ENCODE measurements at places on chromosomes 7 and 10.

DNA sequence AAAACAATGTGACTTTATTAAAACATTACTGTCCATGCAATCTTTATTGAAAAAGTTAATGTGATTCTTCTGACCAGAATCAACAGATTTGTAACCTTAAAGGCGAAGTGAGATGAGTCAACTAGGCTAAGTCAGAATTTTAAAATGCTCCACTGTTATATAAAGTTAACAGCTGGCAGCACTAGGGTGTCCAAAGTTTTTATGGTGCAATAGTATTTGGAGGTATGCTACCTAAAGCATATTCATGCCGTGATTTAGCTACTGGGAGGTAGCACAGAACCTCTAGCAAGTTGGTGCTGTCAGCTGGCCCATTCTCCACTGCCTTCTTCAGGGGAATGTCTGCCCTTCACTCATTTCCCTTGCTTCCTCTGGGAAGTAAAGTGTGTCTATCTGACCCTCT, 126.7 kb downstream of the RAPGEF5 start:
- DNase-seq, result no peak

DNA sequence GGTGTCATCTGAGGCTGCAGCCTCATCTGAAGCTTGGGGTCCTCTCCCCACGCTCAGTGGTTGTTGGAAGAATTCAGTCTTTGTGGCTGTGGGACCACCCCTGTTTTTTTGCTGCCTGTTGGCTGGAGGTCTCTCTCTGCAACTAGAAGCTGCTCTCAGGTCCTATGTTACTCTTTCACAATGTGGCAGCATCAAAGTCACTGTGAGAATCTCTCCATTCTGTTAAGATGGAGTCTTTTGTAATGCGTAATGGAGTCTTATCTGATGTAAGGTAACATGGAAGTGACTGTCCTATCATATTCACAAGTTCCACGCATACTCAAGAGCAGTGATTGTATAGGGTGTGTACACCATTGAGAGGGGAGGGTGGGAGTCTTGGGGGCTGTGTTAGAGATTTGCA, 24.9 kb downstream of the TSPAN13 start:
- DNase-seq, result no peak

GRCh38 chr7:20350996-20351692, 20.4 kb downstream of the ITGB8 start:
- no peak for DNase-seq

DNA sequence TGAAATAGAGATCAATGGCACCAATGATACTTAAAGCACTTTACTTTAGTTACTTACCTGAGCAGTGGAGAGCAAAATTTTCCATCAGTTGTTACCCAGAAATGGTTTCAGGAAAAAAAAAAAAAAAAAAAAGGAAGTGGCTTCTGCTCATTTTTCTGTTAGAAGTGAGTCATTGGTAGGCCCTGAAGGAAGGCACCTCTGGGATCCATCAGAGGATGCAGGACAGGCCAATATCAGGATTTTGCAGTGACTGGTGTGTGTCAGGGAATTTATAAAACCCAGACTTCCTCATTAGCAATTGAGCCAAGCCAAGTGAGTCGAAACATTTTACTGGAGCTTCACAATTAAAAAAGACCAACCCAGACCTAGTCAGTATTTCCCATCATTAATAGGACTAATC, 2.3 kb upstream of the SMIM30 start:
- no peak for DNase-seq

- no peak for DNase-seq
Observed at GRCh38 chr7:12477620-12478019, 74.0 kb upstream of the VWDE start.

DNA sequence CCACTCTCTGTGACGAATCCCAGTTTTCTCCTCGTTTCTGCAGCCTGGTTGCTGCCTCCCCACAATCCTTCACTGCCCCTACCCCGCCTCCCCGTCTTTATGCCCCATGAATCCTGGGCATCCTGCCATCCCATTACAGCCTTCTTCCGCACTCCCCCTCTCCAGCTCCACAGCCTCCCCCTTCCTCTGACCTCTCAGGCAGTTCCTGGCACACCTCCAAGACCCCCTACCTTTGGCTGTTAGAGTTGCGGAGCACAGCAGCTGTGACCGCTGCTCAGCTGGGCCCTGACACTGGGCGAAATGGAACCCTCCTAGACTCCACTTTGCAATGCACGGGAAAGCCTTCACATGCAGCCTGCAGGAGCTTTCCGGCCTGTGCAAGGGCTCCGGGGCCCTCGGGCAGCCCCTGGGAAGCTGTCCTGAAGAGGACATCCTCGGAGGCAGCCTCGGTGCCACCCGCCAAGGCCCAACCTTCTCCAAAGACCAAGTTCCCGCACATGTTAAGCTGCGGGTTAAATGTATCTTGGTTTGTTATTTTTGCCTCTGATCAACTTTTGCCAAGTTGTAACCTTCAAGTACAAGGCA, 400.7 kb upstream of the MKI67 start:
- DNase-seq, result no peak

- DNase-seq, result no peak
Observed at GRCh38 chr10:71528371-71529206, 131.9 kb downstream of the CDH23 start.

DNA sequence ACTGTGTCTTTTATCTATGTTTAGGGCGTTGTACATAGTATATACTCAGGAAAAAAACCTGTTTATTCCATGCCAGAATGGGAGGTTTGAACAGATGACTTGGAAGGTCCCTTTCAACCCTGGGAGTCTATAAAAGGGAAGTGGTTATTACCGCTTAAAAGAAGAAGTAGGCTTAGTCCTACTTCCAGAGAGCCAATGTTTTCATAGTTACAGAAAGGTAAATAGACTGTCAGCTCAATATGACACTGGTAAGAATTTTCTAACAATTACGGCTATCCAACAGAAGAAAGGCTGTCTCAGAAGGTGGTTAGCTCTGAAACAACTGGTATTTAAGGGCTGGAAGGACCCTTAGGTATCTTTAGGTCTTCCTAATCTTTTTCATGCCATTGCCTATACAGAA, 1.1 kb upstream of the TFAM start:
- DNase-seq, result peak; percentile 14

- no peak for DNase-seq
Observed at GRCh38 chr7:135960709-135961451, 16.3 kb downstream of the MTPN start.

- no peak for DNase-seq
Observed at GRCh38 chr10:17912754-17913153, 39.0 kb upstream of the SLC39A12 start.

- no peak for DNase-seq
Observed at GRCh38 chr7:122059542-122059941, 84.5 kb downstream of the AASS start.

- DNase-seq, result no peak
Observed at GRCh38 chr10:56068473-56069263, 292.4 kb downstream of the ZWINT start.

DNA sequence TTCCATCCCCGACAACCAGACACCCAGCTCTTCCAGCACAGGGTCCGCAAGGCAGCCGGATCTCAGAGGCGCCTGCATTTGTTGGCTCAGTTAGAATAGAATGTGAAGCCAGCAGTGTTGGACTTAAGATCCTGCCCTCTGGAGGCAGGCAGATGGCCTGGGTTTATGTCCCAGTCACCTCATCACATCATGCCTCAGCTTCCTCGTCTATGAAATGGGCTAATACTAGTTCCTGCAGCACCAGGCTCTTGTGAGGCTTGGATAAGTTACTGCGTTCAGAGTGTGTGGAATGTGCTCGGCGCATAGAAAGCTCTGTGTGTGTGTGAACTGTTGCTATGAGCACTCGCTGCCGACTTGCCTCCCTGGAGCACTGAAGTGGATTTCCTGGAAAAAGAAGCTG, 202.5 kb upstream of the GPR26 start:
- no peak for DNase-seq

DNA sequence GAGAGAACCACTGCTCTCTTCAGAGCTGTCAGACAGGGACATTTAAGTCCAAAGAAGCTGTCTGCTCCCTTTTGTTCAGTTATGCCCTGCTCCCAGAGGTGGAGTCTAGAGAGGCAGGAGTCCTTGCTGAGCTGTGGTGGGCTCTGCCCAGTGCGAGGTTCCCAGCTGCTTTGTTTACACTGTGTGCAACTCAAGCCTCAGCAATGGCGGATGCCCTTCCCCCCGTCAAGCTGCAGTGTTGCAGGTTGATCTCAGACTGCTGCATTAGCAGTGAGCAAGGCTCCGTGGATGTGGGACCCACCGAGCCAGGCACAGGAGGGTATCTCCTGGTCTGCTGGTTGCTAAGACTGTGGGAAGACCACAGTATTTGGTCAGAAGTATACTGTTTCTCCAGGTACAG, 438.9 kb downstream of the ARL4A start:
- DNase-seq, result no peak

- DNase-seq, result no peak
Observed at GRCh38 chr10:89001024-89001728, 10.6 kb downstream of the FAS start.

DNA sequence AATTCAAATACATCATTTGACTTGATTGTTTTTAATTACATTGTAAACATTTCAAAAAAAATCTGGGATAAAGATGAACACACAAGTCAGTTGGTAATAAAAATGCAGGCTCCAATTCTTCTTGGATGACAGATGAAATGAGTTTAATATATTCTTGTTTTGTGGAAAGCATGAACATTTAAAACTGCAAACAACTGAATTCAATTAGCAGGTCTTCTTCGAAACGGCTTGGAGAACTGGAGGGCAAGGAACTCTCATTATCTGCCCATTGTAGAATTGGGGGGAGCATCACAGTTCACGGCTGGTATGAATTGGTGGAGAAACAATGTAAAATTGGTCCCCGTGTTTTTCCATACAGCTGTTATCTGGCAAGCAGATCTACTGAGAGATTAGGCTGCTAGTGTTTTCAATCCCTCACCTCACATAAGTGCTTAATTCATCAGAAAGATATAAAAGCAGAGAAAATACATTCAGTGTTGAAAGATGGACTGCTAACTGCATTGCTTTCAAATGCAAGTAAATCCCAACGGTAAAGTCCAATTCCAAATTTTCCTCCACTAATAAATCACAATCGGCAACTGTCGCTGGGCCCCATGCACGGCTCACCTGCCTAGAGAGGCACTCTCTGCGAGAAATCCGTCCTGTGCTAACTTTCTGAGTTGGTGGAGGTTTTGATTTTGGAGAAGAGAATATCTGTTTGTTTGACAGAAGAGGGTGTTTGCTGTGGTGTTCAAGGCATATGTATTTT, 199.5 kb downstream of the ZNF438 start:
- no peak for DNase-seq

GRCh38 chr7:77330169-77330882, 85.8 kb downstream of the GSAP start:
- DNase-seq, result no peak

DNA sequence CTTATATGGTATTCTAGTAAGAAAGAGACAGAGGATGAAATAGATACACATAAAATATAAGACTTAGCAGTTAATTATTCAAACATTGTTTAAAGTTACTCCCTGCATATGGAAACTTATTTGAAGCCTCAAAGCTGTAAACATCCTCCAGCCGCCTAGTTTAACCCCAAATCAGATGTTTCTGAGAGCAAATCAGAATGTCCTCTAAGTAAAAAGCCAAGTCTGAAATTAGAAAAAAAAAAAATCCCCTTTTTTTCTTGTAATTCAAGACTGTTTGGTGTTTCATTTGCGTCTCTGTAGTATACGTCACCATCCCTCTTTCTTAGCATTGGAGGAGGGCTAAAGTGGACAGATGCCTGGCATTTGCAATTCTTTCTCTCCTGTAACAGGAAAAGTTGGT, 46.4 kb downstream of the TMEM26 start:
- no peak for DNase-seq

- no peak for DNase-seq
Observed at GRCh38 chr7:107857541-107857912, 33.5 kb upstream of the DLD start.

GRCh38 chr10:74394416-74394969, 243.5 kb downstream of the ADK start:
- DNase-seq, result no peak

- DNase-seq, result no peak
Observed at GRCh38 chr7:136386876-136387275, 409.7 kb upstream of the MTPN start.

DNA sequence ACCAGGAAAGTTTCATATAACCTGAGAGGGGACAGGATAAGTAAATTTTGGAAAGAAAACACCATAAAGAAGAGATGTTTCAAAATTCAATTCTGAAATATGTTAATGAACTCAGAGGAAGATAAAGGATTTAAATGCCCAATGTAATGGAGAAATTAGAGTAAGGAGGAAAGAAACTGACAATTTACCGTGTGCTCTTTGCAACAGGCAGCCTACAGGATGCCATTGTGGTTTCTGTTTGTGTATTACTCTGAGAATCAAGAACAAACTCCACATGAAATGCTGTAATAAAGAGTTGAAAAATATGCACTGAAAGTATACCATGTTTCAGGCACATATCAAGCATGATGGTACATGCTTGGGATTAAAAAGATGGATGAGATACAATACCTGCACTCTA, 44.8 kb upstream of the GLCCI1 start:
- DNase-seq, result no peak

DNA sequence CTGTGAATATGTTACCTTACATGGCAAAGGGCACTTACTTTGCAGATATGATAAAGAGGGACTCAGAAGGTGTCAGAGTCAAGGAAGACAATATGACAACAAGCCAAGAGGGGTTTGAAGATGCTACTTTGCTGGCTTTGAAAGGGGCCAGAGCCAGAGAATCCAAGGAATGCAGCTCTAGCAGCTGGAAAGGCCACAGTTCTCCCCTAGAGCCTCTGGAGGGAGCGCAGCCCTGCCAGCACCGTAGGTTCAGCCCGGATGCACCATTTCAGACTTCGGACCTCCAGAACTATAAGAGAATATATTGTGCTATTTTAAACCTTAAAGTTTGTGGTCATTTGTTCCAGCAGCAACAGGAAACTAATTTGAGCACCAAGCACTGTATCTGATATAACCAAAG, 32.9 kb upstream of the WDR11 start:
- no peak for DNase-seq

- DNase-seq, result no peak
Observed at GRCh38 chr7:25789701-25790640, 362.0 kb upstream of the NFE2L3 start.

- no peak for DNase-seq
Observed at GRCh38 chr7:99786726-99787335, 2.8 kb upstream of the CYP3A4 start.

DNA sequence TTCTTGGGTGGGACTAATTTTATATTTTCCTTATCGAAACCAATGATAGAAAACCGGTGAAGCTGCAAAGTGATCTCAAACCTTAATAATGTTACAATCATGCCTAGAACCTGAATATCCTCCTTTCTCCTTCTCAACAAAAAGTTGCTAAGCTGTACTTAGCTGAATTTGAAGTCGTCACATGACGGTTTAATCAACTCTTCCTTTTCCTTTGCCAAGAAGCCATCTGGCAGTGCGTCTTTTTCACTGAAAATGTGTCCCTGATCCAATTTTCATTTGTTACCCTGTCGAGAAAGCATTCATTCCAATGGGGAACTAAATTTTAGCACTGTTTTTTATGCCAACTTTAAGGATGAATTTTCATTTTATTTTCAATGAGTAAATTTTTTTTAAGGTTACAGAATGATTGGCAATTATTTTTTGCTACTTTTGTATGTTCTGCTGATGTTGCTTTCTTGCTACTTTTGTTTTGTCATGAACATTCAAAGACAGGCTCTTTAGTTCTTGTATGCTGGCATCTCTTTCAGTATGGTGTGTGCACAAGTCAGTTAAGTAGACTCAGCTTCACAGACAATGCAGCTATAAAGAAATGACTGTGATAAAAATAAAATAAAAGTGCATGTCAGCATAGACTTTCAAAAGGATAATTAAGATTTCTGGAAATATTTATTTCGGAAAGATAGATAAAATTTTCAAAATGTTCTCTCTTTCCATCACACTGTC, 980.0 kb downstream of the DNAJB9 start:
- no peak for DNase-seq
